SK-MEL-5 (cell line): ENCODE measurements at places on chromosomes 13 and 19.

GRCh38 chr13:99556867-99557443 lies 55.7 kb downstream of the TM9SF2 start:
- DNase-seq, result no peak

DNA sequence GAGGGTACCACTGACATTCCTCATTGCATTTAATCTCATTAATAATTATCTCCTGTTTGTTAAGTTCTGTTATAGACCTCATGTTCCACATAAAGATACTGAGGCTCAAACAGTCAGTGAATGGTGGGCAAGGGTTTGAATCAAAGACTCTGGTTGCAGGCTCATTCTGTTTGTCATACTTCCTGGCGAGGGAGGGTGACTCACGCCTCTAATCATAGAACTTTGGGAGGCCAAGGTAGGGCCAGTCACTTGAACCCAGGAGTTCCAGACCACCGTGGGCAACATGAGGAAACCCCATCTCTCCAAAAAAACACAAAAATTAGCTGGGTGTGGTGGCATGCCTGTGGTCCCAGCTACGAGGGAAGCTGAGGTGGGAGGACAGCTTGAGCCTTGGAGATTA lies 220.7 kb upstream of the MIR17HG start:
- no peak for DNase-seq

DNA sequence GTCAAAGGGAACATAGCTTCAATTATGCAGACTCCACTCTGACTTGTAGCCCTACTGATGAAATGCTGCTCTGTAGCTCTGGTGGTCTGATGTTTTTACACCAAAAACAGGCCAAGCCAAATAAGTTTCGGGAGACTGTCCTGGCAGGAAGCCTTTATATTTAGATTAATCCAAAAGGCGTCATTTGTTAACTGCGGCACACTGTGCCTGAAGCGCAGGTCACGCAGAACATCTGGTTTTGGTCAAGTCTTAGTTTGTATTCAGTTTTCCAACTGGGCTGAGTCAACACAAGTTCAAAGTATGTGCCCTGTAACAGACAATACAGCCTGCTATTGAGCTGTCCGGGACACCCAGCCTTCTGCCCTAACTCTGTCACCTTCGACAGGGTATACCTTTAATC lies 154.6 kb upstream of the IPO5 start:
- DNase-seq, result no peak

GRCh38 chr13:72839831-72840426 lies 58.0 kb downstream of the PIBF1 start:
- DNase-seq, result peak; percentile 73

DNA sequence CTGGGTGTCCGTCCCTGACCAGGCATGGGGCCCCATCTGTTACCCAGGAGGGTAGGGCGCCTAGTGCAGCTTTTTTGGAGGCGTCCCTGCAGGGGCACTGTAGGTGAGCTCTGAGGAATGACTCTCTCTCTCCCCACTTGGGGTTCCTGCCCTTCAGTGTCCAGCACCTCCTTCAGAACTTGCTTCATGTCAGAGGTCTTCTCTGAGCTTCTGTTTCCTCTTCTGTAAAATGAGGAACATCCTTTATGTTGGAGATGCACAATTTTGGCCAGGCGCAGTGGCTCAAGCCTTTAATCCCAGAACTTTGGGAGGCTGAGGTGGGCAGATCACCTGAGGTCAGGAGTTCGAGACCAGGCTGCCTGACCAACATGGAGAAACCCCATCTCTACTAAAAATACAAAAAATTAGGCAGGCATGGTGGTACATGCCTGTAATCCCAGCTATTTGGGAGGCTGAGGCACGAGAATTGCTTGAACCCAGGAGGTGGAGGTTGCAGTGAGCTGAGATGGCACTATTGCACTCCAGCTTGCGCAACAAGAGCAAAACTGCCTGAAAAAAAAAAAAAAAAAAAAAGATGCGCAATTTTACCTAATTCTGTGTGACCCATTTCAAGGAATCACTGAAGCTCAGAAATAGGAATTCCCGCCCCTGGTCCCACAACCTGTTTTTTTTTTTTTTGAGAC lies 15.2 kb upstream of the PIK3R2 start:
- DNase-seq, result no peak

- DNase-seq, result no peak
Measured at GRCh38 chr19:4264812-4265211, 14.3 kb upstream of the SHD start.

- DNase-seq, result no peak
Measured at GRCh38 chr13:104648291-104648690, 1582.1 kb upstream of the SLC10A2 start.

DNA sequence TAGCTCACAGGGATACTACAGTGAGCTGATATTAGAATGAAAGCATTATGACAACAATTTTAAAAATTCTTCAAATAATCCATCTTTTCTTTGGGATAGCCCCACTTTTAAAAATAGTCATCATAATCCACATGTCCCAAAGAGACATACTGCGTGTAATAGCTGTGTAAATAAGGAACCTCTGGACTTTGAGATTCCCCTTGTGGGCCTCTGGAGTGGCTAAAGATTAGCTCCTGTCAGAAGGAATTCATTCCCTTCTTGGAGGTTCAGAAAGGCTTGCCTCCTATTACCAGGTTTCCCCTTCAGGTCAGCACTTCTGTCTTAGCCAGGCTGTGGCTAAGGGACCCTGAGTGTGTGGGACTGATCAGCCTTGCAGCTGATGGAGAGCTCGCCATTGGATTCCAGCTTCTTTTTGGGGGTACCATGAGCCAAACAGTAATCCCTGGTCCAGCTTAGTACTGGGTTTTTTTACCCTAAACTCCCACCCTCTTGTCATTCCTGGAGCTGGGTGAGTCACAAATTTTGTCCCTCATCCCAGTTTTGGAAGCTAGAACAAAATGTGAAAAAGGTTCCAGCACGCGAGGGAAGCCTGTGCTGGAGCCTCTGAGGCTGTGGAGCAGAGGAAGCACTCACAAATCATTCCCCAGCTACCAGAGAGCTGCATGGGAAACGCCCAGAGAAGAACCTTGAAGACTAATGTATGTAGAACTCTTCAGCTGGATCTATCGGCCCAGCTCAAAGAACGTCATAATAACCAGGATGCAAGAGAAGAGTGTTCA lies 96.7 kb downstream of the RNASEH2B start:
- no peak for DNase-seq

- DNase-seq, result peak; percentile 99
Measured at GRCh38 chr13:52011632-52012511, at the start of gene ALG11. Gene ALG11 (plus strand): TSS chr13:52012398. CDS start chr13:52012419, 21 bp downstream.

- no peak for DNase-seq
Measured at GRCh38 chr13:73810647-73811046, 323.6 kb downstream of the KLF12 start.

DNA sequence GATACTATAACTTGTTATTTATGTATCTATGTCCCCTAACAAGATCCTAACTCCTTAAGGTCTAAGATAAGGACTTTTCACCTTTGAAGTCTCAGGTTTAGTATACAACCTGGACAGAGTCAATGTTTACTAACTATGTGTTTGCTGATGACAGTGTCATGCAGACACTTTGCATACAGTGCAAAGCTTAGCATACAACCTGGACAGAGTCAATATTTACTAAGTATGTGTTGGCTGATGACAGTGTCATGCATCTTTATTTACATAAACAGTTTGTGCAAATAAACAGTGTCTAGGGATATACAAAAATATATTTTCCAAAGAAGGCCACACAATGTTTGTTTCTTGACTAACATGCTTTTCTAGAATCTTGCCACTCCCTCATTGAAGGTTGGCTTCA lies 34.7 kb downstream of the DCT start:
- DNase-seq, result no peak

- no peak for DNase-seq
Measured at GRCh38 chr19:50475736-50476223, 527 bp upstream of the EMC10 start.

- no peak for DNase-seq
Measured at GRCh38 chr13:42466123-42466522, 107.8 kb upstream of the TNFSF11 start.

DNA sequence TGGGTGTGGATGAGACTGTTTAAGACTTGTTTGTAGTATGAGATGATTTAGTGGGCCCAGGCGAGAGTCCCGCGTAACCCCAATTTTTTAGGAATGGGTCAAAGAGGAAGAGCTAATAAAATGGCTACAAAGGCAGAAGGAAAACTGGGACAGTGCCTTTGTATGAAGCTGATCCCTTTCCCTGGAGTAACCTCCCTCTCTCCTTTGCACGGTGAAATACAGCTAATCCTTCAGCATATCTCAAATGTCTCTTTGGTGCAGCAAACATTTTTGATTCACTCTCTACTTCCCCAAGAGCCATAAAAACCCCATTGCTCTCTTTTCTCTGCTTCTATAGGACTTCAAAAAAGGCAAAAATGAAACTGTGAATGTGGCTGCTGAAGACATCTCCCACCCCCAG lies 473.8 kb downstream of the KLF5 start:
- DNase-seq, result no peak

- peak; percentile 84 for DNase-seq
Measured at GRCh38 chr13:109412283-109412901, 374.0 kb downstream of the IRS2 start.

DNA sequence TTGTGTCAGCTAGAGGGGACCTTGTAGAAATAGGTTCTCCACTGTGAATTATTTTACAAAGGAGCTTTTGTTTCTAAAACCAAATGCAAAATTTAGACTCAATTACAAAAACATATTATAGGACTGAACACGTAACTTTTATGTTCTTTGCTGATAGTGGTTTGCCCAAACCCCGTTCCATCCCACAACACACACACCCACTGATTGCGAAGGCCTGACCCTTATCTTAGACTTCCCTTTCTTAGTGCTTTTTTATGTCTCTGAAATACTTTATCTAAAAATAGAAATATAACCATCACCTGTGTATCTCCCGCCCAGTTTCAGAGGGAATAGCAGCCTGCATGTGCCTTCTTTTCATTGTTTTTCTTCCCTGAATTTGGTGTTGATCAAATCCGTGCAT lies 13.0 kb downstream of the CCNA1 start:
- DNase-seq, result no peak

GRCh38 chr13:49457221-49457620 lies 13.1 kb downstream of the SETDB2 start:
- no peak for DNase-seq

DNA sequence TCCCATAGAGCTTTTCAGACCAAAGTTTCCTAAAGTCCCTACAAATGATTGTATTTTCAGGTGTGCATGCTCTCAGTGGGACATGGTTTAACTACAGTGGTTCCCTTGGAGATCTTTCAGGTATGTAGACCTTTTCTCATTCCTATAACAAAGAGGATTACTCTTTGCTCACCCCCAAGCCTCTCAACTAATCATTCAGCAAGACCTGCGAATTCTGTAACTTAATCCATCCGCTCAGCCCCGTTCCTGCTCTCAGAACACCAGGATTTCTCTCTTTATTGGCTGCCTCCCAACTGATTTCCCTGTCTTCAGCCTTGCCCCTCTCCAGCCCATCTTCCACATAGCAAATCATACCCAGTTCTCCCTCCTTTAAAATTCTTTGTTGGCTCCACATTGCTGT lies 253.6 kb downstream of the MTUS2 start:
- DNase-seq, result no peak

DNA sequence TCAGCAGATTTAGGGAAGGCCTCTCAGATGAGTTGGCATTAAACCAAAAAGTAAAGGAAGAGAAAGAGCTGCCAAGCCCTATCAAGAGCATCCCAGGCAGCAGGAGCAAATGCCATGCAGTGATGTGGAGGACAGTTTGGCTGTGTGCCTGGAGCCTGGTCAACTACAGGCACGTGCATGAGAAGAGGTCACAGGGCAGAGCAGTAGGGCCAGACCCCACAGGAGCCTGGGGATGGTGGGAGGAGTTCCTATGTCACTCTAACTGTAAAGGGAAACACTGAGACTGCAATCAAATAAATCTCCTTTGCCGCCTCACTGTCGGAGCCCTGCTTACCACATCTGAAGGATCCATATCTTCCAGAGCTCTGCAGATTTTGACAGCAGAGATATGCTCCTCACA lies 240.5 kb downstream of the ENOX1 start:
- DNase-seq, result no peak

- no peak for DNase-seq
Measured at GRCh38 chr13:111251646-111252445, 68.6 kb upstream of the TEX29 start.

GRCh38 chr19:3556423-3556977 lies 886 bp downstream of the MFSD12 start:
- DNase-seq, result peak; percentile 57

- DNase-seq, result peak; percentile 81
Measured at GRCh38 chr19:41310033-41310831, at the start of gene CCDC97. Gene CCDC97 (plus strand): TSS chr19:41310172. CDS start chr19:41310311, 139 bp downstream.

DNA sequence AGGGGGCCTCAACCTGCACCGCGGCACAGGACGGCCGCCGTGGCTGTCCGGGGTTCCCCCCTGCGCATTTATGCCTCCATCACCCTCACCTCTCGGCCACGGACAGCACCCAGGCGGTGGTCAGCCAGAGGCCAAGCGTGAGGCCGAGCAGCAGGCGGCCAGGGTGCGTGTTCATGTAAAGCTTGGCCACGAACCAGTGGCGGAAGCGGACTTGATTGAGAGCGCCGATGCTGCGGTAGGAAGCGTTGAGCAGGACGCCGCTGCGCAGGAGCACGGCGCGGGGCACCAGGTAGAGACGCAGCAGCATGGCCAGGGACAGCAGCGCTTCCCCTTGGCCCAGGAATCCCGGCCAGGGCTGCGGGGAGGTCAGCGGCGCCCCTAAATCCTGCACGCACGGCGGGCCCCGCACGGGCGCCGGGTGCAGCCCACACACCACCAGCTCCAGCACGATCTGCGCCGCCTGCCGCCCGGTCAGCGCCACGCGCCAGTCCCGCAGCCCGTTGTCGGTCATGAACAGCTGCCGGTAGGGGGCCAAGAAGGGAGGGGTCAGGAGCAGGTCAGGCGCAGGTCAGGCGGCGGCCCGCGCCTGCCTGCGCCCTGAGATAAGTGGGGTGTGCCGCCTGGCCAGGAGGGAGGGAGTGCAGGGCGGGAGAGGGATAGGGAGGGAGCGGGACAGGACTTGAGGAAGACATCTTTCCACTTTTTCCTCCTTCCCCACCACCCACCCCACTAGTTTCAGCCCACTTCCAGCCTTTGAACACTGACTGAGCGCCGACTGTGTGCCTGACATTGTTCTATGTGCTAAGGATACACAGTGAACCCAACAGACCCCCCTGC lies 6.5 kb downstream of the KCNN4 start:
- no peak for DNase-seq

DNA sequence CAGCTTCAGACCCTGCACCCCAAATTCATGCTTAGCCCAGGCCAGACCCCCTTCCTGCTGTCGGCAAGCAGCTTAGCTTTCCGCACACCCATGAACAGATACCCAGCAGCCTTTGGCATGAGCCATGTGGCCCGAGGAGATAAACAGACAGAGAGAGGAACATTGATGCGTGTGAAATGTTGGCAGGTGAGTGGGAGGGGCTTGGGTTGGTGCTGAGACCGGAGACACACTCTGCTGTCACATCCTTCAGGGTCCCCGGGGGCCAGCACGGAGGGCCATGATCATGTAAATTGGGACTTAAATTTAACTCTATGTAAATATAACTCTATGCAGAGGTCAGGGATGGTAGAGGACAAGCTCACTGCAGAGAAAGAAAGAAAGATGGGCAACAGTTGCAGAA lies 1.5 kb downstream of the CD22 start:
- no peak for DNase-seq

DNA sequence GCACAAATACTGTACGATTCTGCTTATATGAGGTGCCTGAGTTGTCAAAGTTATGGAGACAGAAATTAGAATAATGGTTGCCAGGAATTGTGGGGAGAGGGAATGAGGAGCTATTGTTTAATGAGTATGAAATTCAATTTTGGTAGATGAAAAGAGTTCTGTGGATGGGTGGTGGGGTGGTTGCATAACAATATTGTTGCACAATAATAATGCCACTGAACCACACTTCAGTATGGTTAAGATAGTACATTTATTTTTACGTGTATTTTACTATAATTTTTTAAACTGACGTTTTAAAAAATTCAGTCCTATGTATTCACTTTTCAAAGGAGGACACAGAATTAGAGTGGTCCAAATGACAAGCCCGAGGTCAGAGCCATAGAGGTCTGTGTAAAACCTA lies 1.8 kb upstream of the OXGR1 start:
- DNase-seq, result no peak
